Large intestine (tissue), 12 donors: ENCODE measurements at places on chromosomes 4 and X.
A peak's percentile ranks its signal among the peaks of the same experiment; 100 is the strongest.

DNA sequence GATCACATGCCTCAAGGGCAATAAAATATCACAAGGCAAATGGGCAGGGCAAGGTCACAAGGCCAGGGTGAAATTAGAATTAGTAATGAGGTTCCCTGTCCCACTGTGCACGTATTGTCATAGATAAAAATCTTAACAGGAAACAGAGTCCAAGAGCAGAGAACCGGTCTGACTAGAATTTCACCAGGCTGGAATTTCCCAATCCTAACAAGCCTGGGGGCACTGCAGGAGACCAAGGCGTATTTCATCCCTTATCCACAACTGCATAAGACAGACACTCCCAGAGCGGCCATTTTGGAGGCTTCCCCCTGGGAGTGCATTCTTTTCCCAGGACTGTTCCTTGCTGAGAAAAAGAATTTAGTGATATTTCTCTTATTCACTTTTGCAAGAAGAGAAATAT is 25.9 kb upstream of the PRDM5 start:
- no peak for DNase-seq

DNA sequence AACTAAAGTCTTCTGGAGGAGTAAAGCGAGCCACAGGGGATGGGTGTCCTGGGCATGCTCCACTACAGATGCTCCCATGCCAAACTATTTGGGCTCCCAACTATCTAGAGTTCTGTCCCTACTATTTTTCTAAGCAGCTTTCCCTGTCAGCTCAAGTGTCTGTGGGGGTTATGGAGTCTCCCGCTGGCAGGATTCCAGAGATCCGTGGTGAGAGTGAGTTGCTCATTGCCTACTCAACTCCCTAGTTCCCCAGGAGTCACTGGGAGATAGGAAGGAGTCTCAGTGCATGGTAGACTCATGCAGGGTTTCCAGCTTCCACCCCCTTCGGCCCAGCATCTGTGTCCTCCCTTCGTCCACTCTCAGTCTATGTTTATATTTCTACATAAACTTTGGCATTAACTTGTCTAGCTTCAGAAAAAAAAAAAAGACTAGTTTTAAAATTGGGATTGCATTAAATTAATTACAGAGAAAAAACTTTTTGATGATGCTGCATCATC is 55.1 kb upstream of the INPP4B start:
- no peak for DNase-seq

DNA sequence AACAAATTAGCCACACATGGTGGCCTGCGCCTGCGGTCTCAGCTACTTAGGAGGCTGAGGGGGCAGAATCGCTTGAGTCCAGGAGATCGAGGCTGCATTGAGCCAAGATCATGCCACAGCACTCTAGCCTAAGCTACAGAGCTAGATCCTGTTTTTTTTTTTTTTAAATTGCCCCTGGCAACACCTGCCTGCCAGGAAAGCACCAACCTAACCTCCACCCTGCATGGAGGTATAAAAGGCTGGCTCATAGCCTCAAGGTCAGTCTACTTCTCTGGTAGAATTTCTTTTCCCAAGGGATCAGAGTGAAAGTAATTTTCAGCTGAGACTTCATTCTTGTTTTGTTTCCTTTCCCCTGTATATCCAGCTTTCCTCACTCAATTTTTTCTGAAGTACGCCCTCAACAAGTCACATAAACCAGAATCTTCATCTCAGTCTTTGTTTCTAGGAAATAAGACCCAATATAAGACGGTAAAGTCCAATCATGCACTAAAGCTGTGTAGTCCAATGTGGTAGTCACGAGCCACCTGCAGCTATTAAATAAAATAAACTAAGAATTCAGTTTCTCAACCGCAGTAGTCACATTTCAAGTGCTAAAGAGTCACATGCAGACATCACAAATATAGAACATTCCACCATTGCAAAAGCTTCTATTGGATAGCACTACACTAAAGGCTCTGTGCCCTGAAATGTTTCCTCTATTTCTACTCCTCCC is 113.3 kb downstream of the HPGD start:
- DNase-seq, result no peak

GRCh38 chrX:132227383-132228112 is 8.3 kb upstream of the RAP2C start:
- DNase-seq, result no peak

DNA sequence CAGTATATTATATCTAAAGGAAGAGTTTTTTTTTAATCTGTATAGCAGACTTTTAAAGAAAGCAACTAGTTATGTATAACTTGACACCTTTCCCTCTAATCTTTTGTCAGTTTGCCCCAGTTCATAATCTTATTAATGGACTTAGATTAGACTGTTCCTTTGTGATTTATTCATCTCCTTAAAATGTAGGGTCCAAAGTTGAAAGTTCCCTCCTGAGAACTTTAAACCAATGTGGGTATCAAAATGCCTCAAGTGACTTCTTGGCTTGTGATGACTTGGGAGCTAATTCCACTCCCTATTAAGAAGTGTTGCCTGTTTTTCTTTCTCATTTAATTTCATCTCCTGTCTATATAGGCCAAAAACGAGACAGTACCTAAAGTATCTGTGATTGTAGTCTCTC is 6.3 kb upstream of the SDAD1 start:
- no peak for DNase-seq

GRCh38 chrX:23035493-23035892 is 35.7 kb downstream of the DDX53 start:
- no peak for DNase-seq

DNA sequence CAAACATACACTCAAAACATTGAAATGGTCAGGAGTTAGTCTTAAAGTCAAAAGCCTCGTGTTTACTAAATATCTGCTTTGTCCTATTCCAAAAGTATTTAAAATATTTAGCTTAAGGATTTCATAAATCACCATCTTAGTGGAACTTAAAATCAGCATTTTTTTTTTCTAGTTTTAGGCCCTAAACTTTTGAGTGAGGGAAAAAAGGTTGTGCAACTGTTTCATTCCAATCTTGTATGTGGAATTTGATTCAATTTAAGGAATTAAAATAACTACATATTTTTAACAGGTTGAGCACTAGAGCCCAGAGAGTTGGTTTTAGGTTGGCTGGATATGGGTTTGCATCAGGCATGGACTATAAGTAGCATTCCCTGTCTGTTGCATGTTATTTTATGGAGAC is 35.7 kb upstream of the ANK2 start:
- no peak for DNase-seq

DNA sequence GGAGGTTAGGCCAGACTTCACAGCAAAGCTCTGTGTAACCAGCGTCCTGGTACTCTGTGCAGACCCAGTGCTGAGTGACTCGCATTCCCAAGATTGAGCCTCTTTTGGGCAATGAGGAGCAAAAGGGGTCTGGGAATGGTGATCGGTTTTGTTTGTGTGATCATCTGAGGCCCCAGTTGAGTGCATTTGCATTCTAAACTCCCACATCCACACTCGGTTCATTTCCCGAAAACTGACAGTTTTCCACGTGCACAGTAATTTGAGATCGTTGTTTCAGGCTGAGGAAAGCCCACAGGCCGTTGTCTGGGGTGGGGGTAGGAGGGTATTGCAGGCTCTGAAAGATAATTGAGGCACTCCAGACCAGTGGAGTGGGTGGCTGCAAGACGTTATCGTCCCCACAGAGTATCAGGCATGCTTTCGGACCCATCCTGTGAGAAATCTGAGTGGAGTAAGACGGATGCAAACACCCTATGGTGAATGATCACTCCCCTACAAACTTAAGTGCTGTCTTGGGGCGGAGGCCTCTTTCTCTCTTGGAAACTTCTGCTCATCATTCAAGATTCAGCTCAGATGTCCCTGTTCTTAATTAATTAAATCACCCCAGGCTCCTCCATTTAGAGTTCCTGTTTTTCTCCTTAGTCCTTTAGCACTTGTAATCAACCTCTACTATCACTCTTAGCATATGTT is 96.1 kb downstream of the AFF1 start:
- DNase-seq, result no peak

GRCh38 chr4:110073053-110073845 is 125.2 kb downstream of the ELOVL6 start:
- no peak for DNase-seq

- DNase-seq, result no peak
Observed at GRCh38 chr4:101791182-101791558, 640 bp downstream of the BANK1 start.

DNA sequence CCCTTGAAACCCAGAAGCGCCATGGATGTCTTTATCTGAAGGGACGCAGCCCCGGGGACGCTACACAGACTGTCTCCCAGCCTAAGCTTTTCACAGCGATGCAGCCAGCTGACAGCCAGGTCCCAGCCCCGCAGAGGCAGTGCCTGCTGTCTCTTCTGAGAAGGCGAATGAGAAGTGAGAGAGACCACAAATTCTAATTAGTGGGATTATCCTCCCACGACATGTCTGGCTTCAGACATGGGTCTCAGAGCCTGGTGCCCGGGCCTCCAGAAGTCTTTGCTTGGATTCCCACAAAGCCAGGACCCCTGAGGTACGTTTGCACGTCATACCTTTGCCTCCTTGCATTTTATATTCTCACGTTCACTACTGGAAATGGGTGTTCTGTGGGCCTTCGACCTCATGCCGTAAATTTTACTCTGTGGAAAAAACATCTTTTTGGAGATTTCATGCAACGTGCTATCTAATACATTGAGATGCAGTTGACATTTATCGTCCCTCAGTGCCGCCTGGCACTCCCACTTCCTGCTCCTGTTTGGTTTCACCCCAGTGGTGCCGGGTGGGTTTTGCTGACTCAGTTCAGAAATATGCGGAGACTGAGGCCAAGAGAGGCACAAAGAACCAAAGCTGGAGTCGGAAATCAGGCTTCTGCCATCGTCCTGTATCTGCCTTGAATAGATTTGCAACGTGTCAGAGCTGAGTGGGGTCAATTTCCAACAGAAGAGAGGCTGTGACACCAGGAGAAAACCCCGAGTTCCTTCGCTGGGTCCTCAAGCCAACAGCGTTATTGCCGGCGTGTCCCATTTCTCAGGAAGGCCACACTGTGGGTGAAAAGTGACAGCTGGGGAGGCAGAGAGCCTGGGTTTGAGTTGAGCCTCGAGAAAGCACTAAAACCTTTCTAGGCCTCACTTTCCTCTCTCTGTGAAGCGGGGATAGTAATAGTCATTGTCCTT is 114.4 kb downstream of the STK32B start:
- DNase-seq, result no peak

- peak; percentile 63 for DNase-seq
Observed at GRCh38 chrX:10017872-10018271, 50.7 kb downstream of the CLDN34 start.

- DNase-seq, result no peak
Observed at GRCh38 chrX:131918839-131919238, 104.3 kb upstream of the STK26 start.

DNA sequence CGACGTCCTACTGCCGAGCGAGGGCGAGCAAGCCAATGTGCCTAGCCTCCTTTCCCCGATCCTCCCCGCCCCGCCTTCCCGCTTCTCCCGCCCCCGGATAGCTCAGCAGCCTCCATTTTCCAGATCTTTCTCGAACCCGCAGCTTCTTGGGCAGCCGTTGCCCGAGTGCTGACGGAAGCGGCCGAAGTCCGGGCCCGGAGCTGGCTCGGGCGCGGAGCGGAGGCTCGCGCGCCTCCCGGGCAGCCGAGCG is 172 bp upstream of the HSPA4L start:
- no peak for DNase-seq

GRCh38 chr4:71050809-71051208 is 57.4 kb downstream of the DCK start:
- no peak for DNase-seq

DNA sequence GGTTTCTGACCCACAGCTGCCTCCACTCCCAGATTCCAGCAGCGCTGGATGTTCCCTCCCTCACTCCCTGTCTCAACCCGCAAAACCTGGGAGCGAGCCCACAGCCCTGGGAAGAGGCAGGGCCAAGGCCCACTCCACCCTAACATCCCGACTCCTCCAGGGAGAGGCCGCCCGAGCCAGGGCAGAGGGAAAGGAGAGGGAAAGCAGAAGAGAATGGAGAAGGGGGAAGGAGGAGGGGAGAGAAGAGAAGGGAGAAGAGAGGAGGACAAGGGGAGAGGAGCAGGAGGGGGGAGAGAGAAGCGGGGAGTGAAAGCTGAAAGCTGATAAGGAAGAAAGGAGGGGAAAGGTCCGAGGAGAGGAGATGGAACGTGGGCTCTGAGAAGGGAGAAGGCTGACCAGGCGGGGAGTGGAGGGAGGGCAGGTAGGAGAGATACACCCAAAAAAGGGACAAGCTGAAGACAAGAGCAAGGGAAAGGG is 120.2 kb upstream of the PJA1 start:
- DNase-seq, result no peak

- no peak for DNase-seq
Observed at GRCh38 chrX:46617906-46618305, 44.3 kb downstream of the CHST7 start.

DNA sequence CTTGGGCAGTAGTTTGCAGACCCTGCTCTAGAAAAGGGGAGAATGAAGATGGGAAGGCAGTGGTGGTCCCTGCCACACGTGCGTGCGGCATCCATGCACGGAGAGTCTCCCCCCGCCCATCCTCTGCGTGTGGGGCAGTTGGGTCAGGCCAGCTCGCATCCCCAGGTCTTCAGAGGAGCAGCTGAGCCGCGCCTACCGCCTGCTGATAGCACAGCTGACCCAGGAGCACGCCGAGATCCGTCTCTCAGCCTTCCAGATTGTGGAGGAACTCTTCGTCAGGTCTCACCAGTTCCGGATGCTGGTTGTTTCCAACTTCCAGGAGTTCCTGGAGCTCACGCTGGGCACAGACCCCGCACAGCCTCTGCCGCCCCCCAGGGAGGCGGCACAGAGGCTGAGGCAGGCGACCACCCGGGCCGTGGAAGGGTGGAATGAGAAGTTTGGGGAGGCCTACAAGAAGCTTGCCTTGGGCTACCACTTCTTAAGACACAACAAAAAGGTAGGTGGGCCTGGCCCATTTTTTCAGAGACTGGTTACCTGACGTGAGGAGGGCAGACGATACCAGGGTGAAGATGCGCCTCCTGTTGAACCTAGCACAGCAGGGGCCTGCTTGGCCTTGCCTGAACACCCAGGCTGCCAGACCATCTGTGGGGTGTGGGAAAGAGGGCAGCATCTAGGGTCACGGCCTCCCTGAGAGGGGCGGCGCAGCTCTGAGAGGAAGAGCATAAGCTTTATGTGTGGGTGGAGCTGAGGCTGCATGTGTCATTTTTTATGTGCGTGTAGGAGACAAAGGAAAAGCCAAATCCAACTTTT is 2.6 kb downstream of the UVSSA start:
- DNase-seq, result no peak

DNA sequence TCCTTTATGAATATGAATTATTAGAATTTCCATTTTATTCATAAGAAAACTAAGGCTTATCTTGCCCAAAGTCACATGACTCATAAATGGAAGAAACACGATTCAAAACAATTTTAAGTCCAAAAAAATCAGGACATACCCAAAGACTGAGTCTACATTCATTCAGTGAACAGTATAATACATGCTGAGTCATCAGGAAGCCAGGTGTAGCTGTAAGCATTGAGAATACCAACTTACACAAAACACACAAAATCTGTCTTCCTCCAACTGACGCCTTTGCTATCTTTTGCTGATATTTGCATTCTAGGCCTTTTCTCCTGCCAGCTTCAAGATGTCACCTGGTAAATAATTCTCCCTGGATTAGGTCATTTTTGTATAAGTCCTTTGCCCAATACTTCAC is 520.1 kb upstream of the GALNT7 start:
- DNase-seq, result no peak

GRCh38 chr4:70583952-70584834 is 7.9 kb upstream of the AMBN start:
- DNase-seq, result no peak
